ENCODE measurements at places on chromosomes 7 and 10.

- DNase-seq = no peak
Observed at GRCh38 chr7:68733219-68734153, 864.8 kb upstream of the AUTS2 start.

DNA sequence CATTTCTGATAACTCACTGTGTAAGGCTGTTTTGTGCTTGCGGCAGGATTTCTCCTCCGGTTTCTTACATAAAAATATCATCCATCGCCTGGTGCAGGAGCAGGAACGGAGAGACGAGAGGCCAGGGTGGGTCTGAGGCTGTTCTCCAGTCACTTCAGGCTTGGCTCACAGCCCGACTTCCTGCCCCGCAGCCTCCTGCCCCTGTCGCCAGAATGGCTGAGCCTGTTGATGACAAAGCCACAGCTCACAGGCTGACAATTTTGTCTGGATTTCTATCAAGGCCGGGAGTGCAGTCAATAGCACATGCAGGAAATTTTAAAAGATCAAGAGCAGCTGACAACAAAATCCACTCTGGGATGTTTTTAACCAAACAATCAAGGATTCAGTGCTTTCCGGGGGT lies 229.7 kb upstream of the ZNF32 start:
- no peak for DNase-seq

- DNase-seq = no peak
Observed at GRCh38 chr7:54796150-54796549, 37.1 kb upstream of the SEC61G start.

- DNase-seq = no peak
Observed at GRCh38 chr10:74022926-74023629, 25.2 kb downstream of the VCL start.

- peak; percentile 39 for DNase-seq
Observed at GRCh38 chr10:5434017-5434753, 21.8 kb downstream of the NET1 start.

GRCh38 chr10:132847856-132848255 lies 61.9 kb upstream of the NKX6-2 start:
- DNase-seq = no peak

- no peak for DNase-seq
Observed at GRCh38 chr10:112126901-112127300, 56.7 kb downstream of the GPAM start.

Measured in HEK293T (cell line).